ENCODE measurements at places on chromosomes 1 and 21. TPM values are rescaled to one million over a fixed set of nuclear protein-coding genes. Genes with fewer than 3 reads are reported as not detected.

CFHR3 gene
- not detected for total RNA-seq

CNST gene
- 14.9 TPM for total RNA-seq

PRUNE1 gene
- total RNA-seq, result 5.0 TPM

MSH4 gene
- total RNA-seq, result under 0.01 TPM

KIF17 gene
- 19.1 TPM for total RNA-seq

S1PR1 gene
- 169 TPM for total RNA-seq

ITPKB gene
- total RNA-seq, result 38.4 TPM

GRIK3 gene
- not detected for total RNA-seq

ASB17 gene
- not detected for total RNA-seq

CTSE gene
- total RNA-seq, result not detected

AKR7A3 gene
- 0.16 TPM for total RNA-seq

PLA2G2A gene
- not detected for total RNA-seq

ETV3L gene
- total RNA-seq, result not detected

LCE3D gene
- not detected for total RNA-seq

LDLRAP1 gene
- 21.0 TPM for total RNA-seq

NBPF6 gene
- not detected for total RNA-seq

ACKR1 gene
- total RNA-seq, result not detected

LENEP gene
- not detected for total RNA-seq

COX20 gene
- 9.6 TPM for total RNA-seq

AMY2A gene
- total RNA-seq, result not detected

CAMK2N1 gene
- total RNA-seq, result 5.2 TPM

FCRL3 gene
- not detected for total RNA-seq

FALEC gene
- total RNA-seq, result not detected

TRIM67 gene
- total RNA-seq, result not detected

LHX4 gene
- total RNA-seq, result not detected

CAPN9 gene
- total RNA-seq, result not detected

SSU72 gene
- total RNA-seq, result 64.1 TPM

CPTP gene
- total RNA-seq, result 16.4 TPM

MUTYH gene
- 10.7 TPM for total RNA-seq

FCRL1 gene
- total RNA-seq, result not detected

ADORA3 gene
- 0.16 TPM for total RNA-seq

FCGR3A gene
- total RNA-seq, result not detected

IPO13 gene
- 14.7 TPM for total RNA-seq

PADI6 gene
- not detected for total RNA-seq

FH gene
- total RNA-seq, result 97.7 TPM

PLEKHG5 gene
- 52.8 TPM for total RNA-seq

LINGO4 gene
- total RNA-seq, result not detected

SDE2 gene
- 29.5 TPM for total RNA-seq

CLIC6 gene
- not detected for total RNA-seq

S100B gene
- not detected for total RNA-seq

CA6 gene
- not detected for total RNA-seq

FCRL6 gene
- not detected for total RNA-seq

ALX3 gene
- total RNA-seq, result not detected

MYBPH gene
- total RNA-seq, result not detected

SUSD4 gene
- total RNA-seq, result 0.13 TPM

IL20 gene
- not detected for total RNA-seq

CFAP298 gene
- total RNA-seq, result 24.0 TPM

SAMSN1 gene
- 0.25 TPM for total RNA-seq

KRTAP19-3 gene
- total RNA-seq, result not detected

Data from bladder microvascular endothelial cell (primary cell).